ENCODE measurements at places on chromosomes 3 and 15.
A peak's percentile ranks its signal among the peaks of the same experiment; 100 is the strongest.

DNA sequence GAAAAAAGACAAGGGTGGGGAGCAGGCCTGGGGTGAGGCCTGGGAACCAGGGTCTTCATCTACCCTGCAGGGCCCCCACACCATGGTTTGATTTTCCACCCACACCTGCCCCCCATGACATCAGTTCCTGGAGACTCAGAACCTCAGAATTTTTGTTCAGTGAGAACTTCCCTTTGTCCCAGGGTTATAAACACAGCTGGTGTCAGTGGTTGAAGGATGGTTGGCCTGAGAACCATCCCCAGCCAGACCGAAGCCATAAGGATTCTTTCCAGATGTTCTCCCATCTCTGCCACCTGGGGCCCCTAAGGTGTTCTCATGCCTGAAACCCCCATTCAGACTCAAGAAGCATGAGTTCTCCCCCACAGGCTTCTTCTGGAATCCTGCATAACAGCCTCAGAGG lies 16.6 kb downstream of the CCDC33 start:
- DNase-seq: peak; percentile 18

- no peak for DNase-seq
Observed at GRCh38 chr3:43391621-43392020, 105.3 kb downstream of the SNRK start.

GRCh38 chr3:43884581-43884980 lies 193.8 kb downstream of the ABHD5 start:
- DNase-seq: no peak

GRCh38 chr3:54954521-54954920 lies 26.7 kb upstream of the LRTM1 start:
- DNase-seq: no peak

DNA sequence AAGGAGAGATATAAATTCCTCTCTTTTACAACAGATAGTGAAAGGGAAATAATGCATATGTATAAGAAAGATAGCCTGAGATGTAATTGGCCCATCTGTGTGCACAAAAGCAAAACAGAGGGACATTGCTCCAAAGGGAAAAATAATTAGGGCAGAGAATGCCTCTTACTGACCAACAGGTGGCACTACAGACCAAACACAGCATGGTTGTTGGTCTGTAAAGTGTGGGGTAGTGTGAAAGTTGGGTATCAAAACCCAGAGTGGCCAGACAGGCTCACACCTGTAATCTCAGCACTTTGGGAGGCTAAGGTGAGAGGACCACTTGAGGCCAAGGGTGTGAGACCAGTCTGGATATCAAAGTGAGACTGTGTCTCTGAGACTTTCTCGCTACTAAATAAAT lies 4.5 kb upstream of the TLNRD1 start:
- peak; percentile 32 for DNase-seq

DNA sequence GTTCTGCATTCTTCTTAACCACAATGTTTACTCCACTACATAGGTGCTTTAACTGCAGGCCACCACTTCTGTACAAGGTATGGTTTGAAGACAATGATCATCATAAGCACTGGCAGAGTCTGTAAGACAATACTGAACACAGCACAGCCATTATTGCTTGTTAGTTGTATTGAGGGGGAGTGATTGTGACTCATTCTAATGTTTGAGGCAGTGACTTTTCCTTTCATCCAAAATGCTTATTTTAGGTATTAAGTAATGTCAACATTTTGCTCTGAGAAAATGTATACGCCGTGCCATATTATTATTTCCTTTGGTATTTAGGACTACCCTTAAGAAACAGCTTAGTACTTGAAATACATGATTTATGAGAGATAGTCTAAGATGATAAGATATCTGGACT lies 618.2 kb upstream of the ZNF717 start:
- DNase-seq: peak; percentile 43

DNA sequence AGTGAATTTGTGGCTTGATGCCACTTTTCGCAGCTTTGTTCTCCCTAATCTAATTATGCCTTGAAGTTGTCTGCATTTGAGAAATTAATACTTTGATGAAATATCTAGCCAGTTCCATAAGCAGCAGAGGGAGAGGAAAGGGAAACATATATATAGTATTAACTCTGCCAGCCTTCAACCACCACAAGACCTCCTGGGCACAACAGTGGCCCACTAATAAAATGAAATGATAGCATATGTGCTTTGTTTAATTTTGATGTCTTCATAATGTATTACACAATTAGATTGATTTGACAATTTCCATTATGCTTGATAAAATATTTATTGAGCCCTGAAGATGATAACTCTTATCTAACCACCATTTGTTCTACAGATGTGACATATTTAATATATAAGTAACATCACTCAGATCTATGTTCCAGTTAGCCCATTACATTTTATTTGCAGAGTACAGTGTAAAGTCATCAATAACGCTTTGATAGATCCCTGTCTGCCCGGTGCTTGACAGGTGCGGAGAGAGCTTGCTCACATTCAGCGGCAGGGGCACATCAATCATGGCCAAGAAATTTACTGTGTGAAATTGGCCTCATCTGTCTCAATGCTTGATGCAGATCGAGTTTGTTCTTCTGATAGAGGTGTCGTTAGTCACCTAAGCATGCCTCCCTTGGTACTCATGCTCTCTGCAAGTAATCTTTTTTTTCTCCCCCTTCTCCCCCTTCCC lies 187.4 kb downstream of the MECOM start:
- no peak for DNase-seq

DNA sequence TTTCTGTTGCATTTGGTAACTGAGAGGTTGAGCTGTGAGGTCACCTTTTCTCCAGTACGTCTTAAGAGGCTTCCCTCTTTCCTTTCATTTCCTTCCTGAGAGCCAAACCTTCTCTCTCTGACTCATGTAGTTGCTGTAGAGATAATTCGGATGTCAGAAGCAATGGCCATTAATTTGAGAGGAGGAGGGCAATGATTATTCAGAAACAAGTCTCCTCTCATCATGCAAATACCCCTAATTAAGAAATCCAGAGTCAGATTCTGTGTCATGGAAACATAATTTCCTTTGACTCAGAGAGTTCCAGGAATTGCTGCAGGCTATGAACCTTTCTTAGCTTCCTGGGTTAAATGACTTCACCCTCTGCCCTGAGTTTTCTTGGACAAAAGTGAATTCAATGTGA lies 59.0 kb upstream of the GSK3B start:
- DNase-seq: peak; percentile 82

GRCh38 chr3:87461443-87461842 lies 185.1 kb upstream of the POU1F1 start:
- no peak for DNase-seq

- DNase-seq: no peak
Observed at GRCh38 chr3:50583897-50584296, 14.6 kb downstream of the HEMK1 start.

GRCh38 chr15:50049871-50050270 lies 69.2 kb downstream of the ATP8B4 start:
- DNase-seq: peak; percentile 66

- DNase-seq: peak; percentile 61
Observed at GRCh38 chr3:111851511-111851954, 7.5 kb upstream of the PHLDB2 start.

- no peak for DNase-seq
Observed at GRCh38 chr15:65062726-65063125, 5.1 kb downstream of the RASL12 start.

DNA sequence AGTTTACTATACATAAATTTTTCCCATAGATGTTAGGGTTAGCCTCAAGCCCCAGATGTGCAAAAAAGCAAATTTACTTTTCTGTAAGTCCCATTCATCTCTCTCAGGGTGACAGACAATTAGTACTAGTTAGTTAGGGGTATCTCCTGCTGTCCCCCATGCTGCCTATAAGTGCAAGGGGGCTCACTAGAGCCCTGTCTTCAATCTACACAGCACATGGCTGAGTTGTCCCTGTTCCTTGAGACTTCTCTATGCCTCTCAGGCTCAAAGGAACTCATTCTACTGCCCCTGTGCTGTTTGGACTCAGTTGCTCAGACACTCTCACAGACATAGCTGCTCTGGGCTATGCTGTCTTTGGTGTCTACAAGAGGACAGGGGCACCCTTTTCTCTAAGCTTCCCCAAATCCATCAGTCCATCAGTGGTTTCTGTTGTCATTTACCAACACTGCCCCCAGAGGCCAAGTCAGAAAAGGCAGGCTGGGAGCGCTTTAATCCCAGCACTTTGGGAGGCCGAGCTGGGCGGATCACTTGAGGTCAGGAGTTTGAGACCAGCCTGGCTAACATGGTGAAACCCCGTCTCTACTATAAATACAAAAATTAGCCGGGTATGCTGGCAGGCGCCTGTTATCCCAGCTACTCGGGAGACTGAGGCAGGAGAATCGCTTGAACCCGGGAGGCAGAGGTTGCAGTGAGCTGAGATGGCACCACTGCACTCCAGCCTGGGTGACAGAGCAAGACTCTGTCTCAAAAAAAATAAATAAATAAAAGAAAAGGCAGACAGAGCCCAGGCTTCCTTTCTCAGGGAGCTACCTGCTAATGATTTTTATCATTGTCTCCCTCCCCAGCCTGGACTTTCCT lies 31.4 kb upstream of the PRTG start:
- DNase-seq: peak; percentile 54

DNA sequence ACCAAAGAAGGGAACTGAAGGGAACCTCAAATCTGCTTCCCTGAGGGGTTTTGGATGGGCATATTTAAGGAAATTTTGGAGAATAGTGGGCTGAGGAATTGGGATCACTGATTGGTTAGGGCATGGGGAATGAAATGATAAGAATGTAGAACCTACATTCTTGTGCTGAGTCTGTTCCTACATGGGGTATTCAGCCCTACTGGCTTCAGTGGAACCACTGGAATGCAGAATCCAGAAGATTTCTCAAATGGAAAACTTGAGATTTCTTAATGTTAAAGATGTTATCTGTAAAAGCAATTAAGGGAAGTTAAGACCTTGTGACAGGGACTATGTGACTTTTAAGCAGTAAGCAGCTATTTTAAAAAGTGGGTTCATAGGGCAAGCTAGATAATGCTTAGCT lies 1062.4 kb downstream of the AGBL1 start:
- no peak for DNase-seq

GRCh38 chr3:49389297-49389696 lies 22.5 kb downstream of the RHOA start:
- no peak for DNase-seq

- DNase-seq: peak; percentile 50
Observed at GRCh38 chr15:99073008-99073717, 31.7 kb upstream of the SYNM start.

DNA sequence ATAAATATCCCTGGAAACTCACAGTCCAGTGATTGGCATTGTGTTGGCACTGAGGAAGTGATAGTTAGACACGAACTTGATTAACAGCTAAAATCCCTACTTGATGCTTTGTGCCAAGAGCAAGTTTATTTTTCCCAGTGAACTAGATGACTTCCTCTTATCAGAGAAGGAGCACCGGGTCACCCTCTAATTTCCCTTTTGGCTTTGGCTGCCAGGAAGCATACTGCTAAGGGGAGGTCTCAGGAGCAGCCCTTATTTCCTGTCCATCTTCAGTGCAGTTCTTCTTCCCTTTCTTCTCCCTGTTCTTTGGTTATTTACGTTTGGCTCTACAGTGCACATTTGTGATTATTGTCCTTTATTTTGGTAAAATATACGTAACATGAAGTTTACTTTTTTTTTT lies 13.0 kb downstream of the FBLN2 start:
- no peak for DNase-seq

DNA sequence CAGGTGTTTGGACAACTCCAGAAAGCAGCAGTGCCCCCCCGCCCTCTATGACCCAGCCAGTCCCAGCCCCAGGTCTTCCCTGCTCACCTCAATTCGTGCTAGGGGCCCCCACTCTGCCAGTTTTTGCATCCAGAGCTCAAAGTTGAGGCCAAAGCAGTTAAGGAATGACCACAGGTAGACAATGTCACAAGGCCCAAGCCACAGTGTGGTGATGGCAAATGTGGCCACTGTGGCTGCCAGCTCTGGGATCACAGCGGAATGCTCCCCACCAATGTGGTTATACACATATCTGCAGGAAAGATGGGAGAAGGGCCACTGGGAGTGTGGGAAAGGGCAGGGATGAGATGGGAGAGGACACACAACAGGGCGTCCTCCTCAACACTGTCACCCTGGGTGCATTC lies 8.2 kb downstream of the KLHL40 start:
- no peak for DNase-seq

DNA sequence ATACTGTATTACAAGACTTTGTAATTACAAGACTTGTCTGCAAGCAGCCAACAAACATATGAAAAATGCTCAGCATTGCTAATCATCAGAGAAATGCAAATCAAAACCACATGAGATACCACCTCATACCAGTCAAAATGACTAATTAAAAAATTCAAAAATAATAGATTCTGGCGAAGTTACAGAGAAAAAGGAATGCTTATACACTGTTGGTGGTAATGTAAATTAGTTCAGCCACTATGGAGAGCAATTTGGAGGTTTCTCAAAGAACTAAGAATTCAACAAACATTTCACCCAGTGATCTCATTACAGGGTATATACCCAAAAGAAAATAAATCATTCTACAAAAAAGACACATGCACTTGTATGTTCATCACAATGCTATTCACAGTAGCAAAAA lies 617.5 kb upstream of the CCDC54 start:
- DNase-seq: no peak

DNA sequence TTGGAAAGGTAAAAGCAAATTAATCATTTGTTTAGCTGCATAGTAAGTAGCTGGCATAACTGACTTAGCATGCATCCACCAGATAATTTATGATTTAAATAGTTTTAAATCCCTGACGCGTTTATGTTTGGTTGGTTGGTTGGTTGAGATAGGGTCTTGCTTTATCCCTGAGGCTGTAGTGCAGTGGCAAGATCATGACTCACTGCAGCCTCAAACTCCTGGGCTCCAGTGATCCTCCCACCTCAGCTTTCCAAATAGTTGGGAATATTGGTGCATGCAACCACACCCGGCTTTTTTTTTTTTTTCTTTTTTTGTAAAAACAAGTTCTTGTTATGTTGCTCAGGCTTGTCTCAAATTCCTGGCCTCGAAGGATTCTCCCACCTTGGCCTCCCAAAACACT lies 263.4 kb downstream of the MCTP2 start:
- DNase-seq: no peak

DNA sequence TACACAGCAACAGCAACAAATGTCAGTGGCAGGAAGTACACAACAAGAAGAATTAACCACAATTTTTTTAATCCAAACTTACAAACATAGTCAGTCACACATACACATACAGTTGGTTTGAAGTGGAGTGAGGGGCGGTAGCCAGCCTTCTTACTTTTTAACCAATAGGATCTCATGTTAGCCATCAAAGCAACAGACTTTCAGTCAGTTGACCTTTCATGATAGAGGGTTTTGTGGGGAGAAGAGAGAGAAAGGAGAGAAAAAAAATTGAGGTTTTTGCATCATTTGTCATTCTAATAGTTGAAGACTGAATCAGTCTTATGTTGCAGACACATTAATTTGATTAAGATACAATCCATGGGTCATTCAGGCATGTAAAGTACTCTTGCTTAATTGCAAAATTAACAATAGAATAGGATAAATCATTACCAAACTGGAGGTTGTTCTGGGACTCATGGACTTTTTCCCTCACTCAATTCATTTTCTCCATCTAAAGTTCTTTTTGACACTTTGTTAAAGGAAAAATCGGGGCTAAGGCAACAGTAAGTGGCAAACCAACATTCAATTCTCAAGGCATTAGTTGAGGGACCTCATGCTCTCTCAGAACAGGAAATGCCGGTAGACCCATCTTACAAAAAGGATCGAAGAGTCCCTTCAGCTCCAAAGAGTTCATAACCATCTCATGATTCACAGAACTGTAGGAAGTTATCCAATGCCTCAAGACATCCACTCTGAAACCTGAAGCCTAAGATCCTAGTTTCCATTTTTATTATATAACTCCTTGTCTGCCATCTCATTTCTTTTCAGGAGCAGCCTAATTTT lies 159.5 kb upstream of the LPP start:
- DNase-seq: peak; percentile 63

Measured in choroid plexus epithelial cell (primary cell).